ENCODE measurements at places on chromosomes 2 and 18. TPM values are rescaled to one million over a fixed set of nuclear protein-coding genes. Genes with fewer than 3 reads are reported as not detected.

C2orf15 gene
- polyA plus RNA-seq: 2.4 TPM

SLC9A2 gene
- polyA plus RNA-seq: 6.7 TPM

KLHL30 gene
- polyA plus RNA-seq: not detected

AQP12A gene
- not detected for polyA plus RNA-seq

DQX1 gene
- polyA plus RNA-seq: 7.2 TPM

HSBP1L1 gene
- 37.9 TPM for polyA plus RNA-seq

BCL2 gene
- polyA plus RNA-seq: 2.8 TPM

DNA sequence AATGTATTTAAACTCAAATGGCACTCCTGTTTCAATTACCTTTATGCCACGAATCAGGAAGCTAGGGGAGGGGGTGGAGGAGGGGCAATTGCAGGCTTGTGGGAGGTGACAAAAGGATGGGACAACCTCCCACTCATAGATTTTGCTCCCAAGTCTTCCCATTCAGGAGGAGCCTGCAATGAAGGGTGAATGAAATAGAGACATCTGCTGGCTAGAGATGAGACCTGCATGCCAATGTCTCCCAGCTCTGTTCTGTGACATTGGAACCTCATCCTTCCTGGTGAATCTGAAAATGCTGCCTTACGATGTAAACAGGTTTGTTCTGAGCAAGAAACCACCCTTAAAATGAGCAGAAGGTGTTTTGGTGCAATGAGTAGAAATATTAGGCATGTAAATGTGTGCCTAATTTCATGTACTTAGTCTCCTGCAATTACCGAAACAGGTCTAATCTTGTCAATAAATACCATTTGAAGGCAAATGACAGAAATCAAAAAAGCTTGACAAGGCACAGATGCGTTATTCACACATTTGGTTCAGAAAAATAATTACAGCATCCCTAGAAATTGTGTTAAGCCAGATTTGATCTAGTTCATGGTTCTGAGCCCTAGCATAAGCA is 2.7 kb upstream of the PID1 start:
- H3K4me3 ChIP-seq: peak overlapping the region; percentile 14
- DNase-seq: peak; percentile 80
- H3K27me3 ChIP-seq: no peaks in the 10 kb centered on the region
- H3K36me3 ChIP-seq: no peaks in the 10 kb centered on the region

DNA sequence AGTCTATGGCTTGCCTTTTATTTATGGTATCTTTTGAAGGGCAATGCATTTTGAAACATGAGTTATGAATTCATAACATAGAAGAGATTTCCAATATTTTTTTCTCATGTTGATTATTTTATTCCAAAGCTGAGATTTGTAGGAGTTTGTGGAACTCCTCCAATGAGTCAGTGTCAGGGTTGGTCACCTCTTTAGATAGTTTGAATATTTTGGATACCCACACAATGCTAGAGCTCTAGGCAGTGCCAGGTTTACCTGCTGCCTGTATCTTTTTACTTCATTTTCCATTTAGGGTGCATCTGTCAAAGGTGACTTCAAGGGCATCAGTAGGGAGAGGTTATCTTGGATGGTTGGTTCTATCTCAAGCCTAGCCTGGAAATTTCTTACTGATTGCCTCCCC is 152.7 kb downstream of the CERS6 start:
- no peaks in the 10 kb centered on the region for H3K27me3 ChIP-seq
- DNase-seq: no peak
- no peak overlapping the region for H3K27ac ChIP-seq
- no peak overlapping the region for H3K4me3 ChIP-seq

- H3K36me3 ChIP-seq: peaks cover 2% of the 10 kb centered on the region
- H3K4me1 ChIP-seq: no peaks in the 10 kb centered on the region
- no peak overlapping the region for H3K4me3 ChIP-seq
- H3K27ac ChIP-seq: no peak overlapping the region
- DNase-seq: no peak
Measured at GRCh38 chr2:196954001-196954400, 27.5 kb upstream of the PGAP1 start.

- no peaks in the 10 kb centered on the region for H3K36me3 ChIP-seq
- no peak for DNase-seq
- no peak overlapping the region for H3K27ac ChIP-seq
- no peaks in the 10 kb centered on the region for H3K4me1 ChIP-seq
Measured at GRCh38 chr2:107553539-107553938, 273.2 kb upstream of the RGPD4 start.

DNA sequence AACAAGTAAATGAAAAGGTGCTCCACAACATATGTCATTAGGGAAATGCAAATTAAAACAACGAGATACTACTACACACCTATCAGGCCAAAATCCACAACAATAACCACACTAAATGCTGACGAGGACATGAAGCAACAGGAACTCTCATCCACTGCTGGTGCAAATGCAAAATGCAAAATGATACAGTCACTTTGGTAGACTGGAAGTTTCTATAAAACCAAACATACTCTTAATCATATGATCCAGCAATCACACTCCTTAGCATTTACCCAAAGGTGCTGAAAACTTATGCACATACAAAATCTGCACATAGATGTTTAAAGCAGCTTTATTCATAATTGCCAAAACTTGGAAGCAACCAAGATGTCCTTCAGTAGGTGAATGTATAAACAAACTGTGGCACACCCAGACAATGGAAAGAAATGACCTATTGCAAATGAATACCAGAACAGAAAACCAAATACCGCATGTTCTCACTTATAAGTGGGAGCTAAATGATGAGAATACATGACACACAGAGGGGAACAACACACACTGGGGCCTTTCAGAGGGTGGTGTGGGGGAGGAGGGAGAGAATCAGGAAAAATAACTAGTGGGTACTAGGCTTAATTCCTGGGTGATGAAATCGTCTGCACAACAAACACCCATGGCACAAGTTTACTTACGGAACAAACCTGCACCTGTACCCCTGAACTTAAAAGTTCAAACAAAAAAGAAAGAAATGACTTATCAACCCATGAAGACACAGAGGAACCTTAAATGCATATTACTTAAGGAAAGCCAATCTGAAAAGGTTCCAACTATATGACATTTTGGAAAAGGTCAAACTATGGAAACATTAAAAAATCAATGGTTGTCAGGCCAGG is 80.4 kb downstream of the ASXL2 start:
- H3K27ac ChIP-seq: no peak overlapping the region
- H3K4me1 ChIP-seq: no peaks in the 10 kb centered on the region
- H3K36me3 ChIP-seq: peaks cover 43% of the 10 kb centered on the region
- no peak for DNase-seq
- no peak overlapping the region for H3K4me3 ChIP-seq

DNA sequence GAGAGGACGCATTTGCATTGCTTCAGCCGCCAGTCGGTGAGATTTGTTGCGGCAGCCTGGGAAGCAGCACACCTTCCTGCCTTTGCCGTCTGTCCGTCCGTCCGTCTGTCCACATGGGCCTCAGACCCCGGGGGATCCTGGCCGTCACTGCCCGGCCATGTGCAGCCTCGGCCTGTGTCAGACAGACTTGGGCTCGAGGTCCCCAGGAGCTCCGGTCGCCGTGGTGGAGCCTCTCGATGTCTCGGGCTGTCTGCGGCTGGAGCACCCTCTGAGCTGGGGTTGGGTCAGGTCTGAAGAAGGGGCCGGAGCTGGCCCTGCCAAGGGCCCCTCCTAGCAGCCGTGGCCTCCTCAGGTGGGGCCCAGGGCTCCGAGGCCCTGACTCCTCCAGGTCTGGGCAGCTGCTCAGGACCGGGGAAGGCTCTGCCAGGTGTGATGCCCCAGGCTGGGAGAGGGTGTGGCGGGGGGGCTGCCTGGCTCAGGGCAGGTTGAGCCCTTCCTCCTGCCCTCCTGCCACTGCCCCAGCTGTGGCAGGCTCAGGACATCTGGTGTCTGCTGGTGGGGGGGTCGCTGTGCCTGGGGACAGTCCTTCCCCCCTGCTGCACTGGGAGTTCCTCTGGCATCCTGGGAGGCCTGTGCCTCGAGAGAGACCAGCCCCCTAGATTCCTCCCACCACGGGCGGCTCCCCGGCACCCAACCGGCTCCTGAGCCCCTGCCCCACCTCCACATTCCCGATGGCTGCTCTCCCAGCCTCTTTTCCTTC is 11.8 kb downstream of the NEU4 start:
- H3K27ac ChIP-seq: no peak overlapping the region
- peak; percentile 58 for DNase-seq
- no peaks in the 10 kb centered on the region for H3K4me1 ChIP-seq
- no peaks in the 10 kb centered on the region for H3K27me3 ChIP-seq

DNA sequence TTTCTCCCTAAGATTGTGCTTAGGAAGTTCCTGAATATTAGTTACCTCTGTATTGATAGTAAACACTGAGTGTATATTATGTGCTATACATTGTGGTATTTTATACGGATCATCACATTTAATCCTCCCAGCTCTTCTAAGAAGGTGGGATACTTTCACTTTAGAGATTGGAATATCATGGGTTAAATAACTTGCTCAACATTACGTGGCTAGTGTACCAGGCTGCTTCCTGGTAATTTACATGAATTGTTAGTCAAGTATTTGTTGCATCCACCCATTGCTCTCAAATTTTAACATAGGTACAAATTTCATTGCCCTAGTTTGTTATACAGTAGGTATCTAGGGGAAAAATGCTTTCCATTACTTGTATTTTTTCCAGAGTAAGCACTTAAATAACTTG is 21.4 kb downstream of the FAM98A start:
- DNase-seq: no peak
- no peaks in the 10 kb centered on the region for H3K4me1 ChIP-seq
- H3K36me3 ChIP-seq: no peaks in the 10 kb centered on the region
- H3K27ac ChIP-seq: no peak overlapping the region

GRCh38 chr18:13831864-13832508 is 8.0 kb downstream of the MC5R start:
- no peaks in the 10 kb centered on the region for H3K27me3 ChIP-seq
- H3K27ac ChIP-seq: no peak overlapping the region
- no peaks in the 10 kb centered on the region for H3K4me1 ChIP-seq
- no peak overlapping the region for H3K4me3 ChIP-seq

- H3K27me3 ChIP-seq: no peaks in the 10 kb centered on the region
- H3K27ac ChIP-seq: no peak overlapping the region
- no peak for DNase-seq
- H3K4me3 ChIP-seq: no peak overlapping the region
Measured at GRCh38 chr2:143691121-143691520, 561.9 kb downstream of the ARHGAP15 start.

DNA sequence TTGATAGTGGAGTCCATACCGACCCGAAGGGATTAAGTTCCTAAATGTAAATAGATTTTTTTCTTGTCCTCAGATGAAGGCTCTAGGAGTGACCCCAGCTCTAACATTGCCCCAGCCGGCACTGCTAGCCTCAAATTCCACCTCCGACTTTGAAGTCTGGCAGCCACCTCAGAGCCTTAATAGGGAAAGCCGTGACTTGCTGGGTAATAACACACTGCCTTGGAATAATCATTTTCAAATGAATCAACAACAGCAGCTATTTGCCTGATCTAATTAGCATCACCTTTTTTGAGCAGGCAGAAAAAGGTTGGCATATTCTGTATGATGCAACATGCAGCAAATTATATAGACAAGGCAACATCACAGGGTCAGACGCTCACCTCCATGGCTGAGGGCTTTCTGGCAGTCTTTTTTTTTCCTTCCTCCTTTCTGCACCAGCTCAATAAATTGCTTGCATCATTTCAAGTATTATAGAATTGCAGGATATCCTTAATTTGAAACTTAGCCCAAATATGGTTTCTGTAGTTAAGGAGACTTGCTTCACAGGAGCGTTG is 276.5 kb upstream of the ATP5MC3 start:
- H3K36me3 ChIP-seq: no peaks in the 10 kb centered on the region
- H3K27me3 ChIP-seq: no peaks in the 10 kb centered on the region
- no peak overlapping the region for H3K4me3 ChIP-seq
- H3K4me1 ChIP-seq: no peaks in the 10 kb centered on the region
- no peak overlapping the region for H3K27ac ChIP-seq

- H3K27me3 ChIP-seq: no peaks in the 10 kb centered on the region
- no peak for DNase-seq
- H3K4me3 ChIP-seq: no peak overlapping the region
- no peak overlapping the region for H3K27ac ChIP-seq
- H3K4me1 ChIP-seq: peaks cover 6% of the 10 kb centered on the region
Measured at GRCh38 chr2:64586883-64587481, 62.9 kb downstream of the AFTPH start.

- no peaks in the 10 kb centered on the region for H3K27me3 ChIP-seq
- no peaks in the 10 kb centered on the region for H3K4me1 ChIP-seq
- H3K27ac ChIP-seq: no peak overlapping the region
- peak; percentile 33 for DNase-seq
Measured at GRCh38 chr18:79558933-79559416, 120.6 kb upstream of the CTDP1 start.

- peak overlapping the region; percentile 41 for H3K27ac ChIP-seq
Measured at GRCh38 chr2:74186038-74186437, 7.4 kb upstream of the MOB1A start.

DNA sequence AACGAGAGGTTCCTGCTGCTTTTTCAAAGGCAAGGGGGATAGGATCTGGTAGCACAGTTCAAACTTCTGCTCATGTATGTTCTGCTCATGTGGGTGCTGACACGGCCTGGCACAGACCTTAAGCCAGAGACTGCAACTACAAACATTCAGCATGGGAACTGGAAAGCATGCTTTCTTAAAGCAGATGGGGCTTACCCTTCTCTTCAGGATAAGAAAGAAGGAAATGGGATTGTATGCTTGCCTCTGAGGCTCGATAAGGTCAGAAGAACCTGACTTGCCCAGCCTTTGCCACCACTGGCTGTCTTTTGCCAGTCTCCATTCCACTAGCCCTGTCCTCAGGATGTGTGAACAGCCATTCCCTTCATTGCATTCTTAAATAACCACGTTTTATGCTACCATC is 10.7 kb downstream of the DOCK10 start:
- H3K27ac ChIP-seq: no peak overlapping the region
- H3K4me3 ChIP-seq: no peak overlapping the region
- no peak for DNase-seq

DNA sequence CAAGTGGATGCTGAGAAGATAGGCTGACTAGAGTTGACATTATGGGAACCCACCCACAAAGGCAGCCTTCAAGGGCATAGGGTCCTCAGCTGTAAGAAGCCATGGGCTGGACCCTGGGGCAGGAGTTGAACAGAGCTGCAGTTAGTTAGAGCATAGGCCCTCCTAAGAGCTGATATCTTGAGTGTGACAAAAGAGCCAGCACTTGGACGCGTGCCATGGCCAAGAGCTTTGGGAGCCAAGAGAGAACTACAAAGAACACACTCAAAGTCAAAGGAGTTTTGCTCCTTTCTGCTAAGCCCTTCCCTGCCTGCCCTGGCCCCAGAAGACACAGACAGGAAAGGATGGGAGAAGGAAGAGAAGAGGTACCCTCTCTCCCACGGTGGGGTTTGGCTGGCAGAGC is 29.9 kb upstream of the AGAP1 start:
- no peaks in the 10 kb centered on the region for H3K4me1 ChIP-seq
- no peak for DNase-seq
- H3K27me3 ChIP-seq: no peaks in the 10 kb centered on the region
- H3K4me3 ChIP-seq: no peak overlapping the region
- no peak overlapping the region for H3K27ac ChIP-seq
- H3K36me3 ChIP-seq: no peaks in the 10 kb centered on the region

DNA sequence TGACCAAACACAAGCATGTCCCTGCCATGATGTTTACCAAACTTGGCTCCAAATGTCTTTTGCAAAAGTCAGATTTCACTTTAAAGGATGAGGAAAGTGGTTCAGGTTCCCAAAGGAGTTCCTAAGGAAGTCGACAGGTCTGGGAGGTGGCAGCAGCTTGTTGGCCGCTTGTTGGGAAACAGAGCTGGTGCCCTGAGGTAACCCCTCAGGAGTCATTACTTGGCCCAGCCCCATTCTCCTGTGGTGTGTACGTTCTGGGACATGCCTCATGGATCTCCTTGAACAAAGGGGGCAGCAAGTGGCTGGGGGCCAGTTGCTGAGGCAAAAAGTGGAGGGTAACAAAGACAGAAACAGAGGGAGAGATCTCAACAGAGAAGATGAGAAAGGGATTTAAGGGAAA is 10.9 kb downstream of the TMBIM1 start:
- H3K4me3 ChIP-seq: no peak overlapping the region
- DNase-seq: peak; percentile 83
- no peaks in the 10 kb centered on the region for H3K27me3 ChIP-seq
- H3K36me3 ChIP-seq: peaks cover 45% of the 10 kb centered on the region

All from sigmoid colon (tissue), 7 donors.